ENCODE measurements at places on chromosomes 16 and 17.

- DNase-seq: no peak
These were observed 225.1 kb downstream of the ZNF423 start for GRCh38 chr16:49630783-49631182.

- no peak for DNase-seq
These were observed 7.8 kb downstream of the TTYH2 start for GRCh38 chr17:74220946-74221818.

DNA sequence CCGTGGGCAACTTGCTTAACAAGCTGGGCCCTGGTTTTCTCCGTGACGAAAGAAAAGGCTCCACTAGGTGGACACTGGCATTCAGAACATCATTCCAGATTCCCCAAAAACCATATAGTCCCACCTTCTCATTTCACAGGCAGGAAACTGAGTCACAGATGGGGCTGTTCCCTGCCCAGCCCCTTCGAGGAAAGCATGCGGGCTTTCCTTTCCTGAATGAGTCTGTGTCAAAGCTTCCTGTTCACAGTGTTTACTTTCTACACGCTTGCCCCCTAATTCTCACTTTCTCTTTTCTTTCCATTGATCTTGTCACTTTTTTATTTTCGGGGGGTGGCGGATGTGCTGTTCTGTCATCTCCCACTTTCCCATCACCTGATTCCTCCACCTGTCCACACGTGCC, 10.3 kb upstream of the LGALS9 start:
- DNase-seq: no peak

DNA sequence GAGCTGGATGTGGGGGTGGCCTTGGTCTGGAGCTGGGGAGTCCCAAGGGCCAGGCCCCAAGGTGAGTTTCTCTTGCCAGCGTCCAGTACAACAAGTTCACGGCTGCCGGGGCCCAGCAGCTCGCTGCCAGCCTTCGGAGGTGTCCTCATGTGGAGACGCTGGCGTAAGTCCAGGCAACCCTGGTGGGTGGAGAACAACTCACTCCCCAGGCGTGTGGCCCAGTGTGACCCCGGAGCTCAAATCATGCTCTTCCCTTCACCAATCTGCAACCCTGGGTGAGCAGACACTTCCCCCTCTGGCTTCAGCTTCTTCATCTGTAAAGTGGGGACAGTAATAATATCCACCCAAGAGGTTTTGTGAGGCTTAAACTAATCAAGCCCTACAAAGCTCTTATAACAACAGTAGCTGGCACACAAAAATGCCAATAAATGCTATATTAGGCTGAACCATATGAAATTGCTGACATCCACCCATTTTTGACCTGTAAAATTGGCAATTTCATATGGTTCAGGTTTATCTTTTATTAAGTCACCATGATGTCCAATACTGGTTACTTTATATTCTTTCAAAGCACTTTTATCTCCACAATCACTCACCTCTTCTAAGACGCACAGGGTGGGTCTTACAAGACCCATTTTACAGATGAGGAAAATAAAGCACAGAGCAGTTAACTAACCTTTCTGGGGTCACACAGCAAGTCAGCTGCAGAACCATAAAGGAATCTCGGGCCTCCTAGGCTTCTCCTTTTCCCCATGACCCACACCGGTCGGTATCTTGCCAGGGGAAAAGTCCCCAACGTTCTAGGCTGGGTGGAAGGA, 19.7 kb downstream of the DEXI start:
- DNase-seq: no peak

GRCh38 chr17:27904114-27904513, 10.9 kb upstream of the LYRM9 start:
- no peak for DNase-seq

DNA sequence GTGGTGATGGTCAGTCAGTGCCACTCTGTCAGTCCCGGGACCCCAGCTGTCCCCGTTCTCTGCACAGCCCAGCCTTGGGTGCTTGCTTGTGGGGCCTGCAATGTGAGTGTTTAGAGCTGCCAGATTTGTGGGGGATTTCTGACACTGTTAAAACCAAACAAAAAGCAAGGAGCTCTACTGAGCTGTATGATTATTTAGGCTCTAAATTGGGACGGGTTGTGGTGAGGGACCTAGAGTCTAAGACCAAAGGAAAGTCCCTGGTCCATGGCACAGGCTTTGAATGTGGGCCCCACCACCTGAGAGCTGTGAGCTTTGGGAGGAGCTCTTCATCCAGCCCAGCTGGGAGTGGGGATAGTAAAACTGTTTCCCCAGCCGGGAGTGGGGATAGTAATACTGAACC, 63.3 kb downstream of the KSR1 start:
- DNase-seq: no peak

- DNase-seq: no peak
These were observed 21.2 kb downstream of the ATP6V0D1 start for GRCh38 chr16:67459861-67460150.

DNA sequence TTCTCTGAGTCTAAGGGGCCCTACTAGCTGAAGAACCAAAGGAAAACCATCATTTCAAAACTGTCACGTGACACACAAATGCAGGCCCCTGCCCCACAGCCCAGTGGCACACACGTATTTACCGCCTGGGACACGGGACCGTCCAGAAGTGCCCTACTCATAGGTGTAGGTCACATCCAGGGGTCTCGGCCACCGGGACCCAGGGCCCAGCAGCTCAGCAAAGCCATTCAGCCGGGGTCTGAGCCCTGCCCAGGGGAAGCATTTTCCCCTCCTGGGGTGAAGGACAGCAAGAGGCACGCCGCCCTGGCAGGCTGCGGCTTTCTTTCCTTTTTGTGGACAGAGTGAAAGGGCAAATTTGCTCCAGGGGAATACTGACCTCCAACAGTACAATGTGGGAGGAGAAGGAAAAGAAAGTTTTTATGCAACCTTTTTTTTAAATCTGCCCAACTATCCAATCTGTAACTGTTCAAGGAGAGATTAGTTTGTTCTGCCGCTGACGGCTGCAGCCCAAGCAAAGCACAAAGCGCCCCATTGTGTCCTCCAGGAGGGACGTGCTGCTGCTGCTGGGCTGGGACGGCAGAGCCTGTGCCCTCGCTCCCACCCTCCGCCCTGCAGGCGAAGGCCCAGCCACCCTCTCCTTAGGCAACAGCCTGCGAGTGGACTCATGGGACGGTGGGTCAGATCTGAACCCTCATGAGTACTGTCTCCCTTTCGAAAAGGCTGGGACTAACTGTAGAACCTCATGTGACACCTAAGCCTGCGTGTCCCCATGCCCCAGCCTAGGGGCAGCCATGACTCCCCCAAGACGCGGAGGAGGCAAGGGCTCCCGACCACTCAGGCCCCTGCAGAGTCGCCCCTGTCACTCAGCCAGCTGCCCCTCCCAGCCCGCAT, 21.3 kb downstream of the SLC7A5 start:
- DNase-seq: no peak

DNA sequence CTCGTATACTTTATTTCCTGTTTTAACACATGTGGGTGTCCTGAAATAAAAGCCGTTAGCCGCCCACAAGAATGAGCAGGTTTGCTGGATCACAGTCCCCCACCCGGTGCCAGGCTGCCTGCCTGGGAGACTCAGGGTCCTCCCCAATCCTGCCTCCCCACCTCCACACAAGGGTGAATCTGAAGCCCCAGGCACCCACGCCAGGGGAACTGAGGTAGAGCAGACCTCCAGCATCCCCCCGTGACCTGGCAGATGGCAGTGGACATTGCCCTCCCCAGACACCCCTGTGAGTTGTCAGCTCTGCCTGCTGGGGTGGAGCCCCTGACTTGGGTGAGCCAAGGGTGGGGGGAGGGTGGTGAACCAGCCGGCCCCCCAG, 114.8 kb downstream of the METRNL start:
- DNase-seq: no peak

DNA sequence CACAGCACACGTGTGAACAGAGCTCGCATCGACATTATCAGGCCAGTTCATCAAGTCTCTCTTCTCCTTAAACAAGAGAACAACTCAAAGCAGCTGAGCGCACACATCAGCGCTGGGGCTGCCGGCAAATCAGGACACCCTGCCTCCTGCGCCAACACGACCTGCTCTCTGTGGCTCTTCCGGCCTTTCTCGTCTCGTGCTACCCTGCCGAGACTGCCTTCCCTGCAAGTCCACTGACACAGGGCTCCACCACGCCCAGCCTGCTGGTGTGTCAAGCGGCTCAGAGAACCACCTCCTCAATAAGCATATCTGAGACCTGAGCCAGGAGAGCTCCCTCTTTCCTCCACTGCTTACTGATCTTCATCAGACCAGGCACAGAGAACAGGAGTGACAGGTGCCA, 96.9 kb downstream of the ZNF778 start:
- DNase-seq: peak; percentile 13

- no peak for DNase-seq
These were observed 44.1 kb upstream of the MYH10 start for GRCh38 chr17:8674344-8675305.

DNA sequence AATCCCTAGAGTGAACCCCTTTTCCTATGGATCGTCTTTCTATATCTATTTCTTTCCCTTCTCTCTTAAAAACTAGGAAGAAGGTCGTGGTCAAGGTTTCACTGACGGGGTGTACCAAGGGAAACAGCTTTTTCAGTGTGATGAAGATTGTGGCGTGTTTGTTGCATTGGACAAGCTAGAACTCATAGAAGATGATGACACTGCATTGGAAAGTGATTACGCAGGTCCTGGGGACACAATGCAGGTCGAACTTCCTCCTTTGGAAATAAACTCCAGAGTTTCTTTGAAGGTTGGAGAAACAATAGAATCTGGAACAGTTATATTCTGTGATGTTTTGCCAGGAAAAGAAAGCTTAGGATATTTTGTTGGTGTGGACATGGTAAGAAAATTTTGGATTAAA, 9.6 kb downstream of the CYLD start:
- DNase-seq: no peak

DNA sequence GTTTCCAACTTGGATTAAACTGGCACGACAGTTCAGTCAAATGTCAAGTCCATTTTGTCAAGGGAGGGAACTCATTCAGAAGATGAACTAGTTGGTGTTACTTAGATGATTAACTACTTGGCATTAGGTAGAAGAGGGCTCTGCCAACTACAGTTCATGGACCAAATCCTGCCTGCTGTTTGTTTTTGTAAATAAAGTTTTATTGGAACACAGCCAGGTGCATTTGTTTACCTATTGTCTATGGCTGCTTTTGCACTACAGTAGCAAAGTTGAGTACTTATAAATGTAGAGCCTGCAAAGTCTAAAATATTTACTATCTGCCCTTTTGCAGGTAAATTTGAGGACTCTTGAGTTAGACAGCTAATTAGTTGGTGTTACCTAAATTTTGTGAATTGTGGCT, 410.0 kb downstream of the MAF start:
- DNase-seq: no peak

- no peak for DNase-seq
These were observed 3.2 kb upstream of the ARHGAP23 start for GRCh38 chr17:38425031-38425430.

- no peak for DNase-seq
These were observed 37.4 kb downstream of the CLEC16A start for GRCh38 chr16:10981697-10982216.

GRCh38 chr17:35700150-35700549, 31.3 kb upstream of the RASL10B start:
- DNase-seq: no peak

GRCh38 chr16:73874324-73874723, 422.3 kb upstream of the PSMD7 start:
- no peak for DNase-seq

DNA sequence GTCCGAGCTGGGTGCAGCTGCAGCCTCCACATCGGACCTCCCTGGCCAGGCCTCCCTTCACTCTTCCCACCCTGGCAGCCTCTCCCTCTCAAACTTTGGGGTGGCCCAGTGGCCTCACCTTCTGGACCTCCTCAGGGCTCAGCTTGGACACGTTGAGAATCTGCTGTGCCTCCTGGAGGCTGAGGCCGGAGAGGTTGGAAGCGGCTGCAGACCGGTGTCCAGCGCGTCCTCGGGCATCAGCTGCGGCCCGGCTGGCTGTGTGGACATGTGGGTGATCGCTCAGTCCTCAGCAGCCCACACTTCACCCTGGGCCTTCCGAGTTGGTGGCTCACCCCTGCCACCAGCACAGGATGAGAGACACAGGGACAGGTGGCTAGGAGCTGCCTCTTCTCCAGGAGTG, 9.9 kb downstream of the PAM16 start:
- no peak for DNase-seq

- DNase-seq: no peak
These were observed 81.8 kb downstream of the CPPED1 start for GRCh38 chr16:12721841-12722421.

GRCh38 chr16:74468807-74469525, 47.7 kb upstream of the CLEC18B start:
- no peak for DNase-seq

DNA sequence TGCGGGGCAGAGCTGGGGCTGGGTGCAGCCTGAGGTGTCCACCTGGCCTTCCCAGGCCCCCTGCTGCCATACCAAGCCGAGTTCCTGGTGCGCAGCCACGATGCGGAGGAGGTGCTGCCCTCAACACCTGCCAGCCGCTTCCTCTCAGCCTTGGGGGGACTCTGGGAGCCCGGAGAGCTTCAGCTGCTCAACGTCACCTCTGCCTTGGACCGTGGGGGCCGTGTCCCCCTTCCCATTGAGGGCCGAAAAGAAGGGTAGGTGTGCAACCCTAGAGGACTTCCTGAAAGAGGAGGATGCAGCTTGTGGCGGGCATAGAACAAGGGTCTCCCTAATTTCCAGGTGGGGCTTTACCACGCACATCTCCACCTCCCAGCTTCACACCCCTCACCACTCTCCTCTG, 2.5 kb downstream of the SGCA start:
- DNase-seq: no peak

GRCh38 chr17:27888945-27889344, 4.2 kb downstream of the LYRM9 start:
- DNase-seq: no peak

DNA sequence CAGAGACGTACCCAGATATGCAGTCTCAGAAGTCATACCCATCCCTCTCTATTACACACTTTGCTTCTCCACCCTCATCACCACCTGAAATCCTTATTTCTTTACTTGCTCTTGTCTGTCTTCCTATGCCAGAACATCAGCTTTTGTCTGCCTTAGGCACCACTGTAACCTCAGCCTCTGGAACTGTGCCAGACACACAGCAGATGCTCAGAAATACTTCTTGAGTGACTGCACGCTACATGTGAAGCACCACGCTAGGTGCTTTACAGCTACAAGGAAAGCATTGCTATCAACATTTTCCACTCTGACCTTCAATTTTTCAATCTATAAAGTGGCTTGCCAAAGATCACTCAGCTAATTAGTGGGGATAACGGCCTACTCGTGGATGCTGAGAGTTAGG, 226.8 kb downstream of the CHD9NB start:
- no peak for DNase-seq
